ENCODE measurements at places on chromosomes 3 and 15.

GRCh38 chr15:98881526-98882520 lies 125.8 kb downstream of the PGPEP1L start:
- DNase-seq: no peak

- DNase-seq: no peak
Measured at GRCh38 chr3:61980041-61980440, 393.3 kb downstream of the FEZF2 start.

DNA sequence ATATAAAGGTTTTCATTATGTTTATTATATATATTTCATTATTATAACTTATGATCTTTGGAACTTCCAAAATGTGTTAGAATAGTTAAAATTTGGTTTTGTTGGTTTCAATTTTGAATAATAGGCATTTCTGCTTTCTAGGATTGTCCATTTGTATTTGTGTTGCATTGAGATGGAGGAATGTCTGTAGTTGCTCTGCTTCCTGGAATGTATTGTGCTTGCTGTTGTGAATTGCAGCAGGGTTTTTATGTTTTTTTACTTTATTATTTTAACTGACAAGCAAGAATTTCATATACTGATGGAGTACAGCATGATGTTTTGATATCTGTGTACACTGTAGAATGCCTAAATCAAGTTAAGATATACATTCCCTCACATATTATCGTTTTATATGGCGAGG lies 247.4 kb downstream of the XXYLT1 start:
- no peak for DNase-seq

DNA sequence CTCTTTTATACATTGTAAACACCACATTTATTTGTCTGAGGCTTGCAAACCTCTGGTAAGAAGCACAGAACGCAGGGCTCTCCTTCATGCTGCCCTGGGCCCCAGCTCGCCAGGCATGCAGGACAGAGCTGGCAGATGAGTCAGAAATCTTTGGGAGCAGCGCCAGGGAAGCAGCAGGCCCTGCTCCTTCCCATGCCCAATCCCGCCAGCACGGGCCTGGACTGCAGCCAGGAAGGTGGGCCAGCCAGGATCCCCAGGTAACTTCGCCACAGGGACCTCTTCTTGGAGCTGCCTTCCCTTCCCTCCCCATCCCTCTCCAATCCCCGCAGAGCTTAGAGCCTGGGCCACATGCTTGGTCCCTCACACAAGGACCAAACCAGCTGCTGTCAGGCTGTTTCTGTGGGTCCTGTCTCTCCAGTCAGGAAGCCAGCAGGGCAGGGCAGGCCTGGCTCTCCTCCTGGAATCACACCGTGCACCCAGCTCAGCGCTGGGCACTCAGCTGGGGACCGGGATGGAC lies 8.8 kb downstream of the STOML1 start:
- DNase-seq: no peak

DNA sequence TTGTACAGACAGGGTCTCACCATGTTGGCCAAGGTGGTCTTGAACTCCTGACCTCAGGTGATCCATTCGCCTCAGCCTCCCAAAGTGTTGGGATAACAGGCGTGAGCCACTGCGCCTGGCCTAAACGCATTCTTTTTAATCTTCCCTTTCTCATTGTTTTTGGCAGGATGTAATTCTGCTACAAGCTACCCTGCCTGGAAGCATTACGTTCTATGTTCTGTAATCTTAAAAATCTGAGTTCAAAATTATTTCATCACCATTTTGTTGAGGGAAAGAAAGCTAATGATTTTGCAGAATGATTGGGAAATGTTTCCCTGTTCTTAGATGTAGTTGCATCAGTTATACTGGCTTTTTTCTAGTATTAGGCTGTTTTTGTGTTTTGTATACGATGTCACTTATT lies 71.5 kb downstream of the RGMA start:
- DNase-seq: no peak

GRCh38 chr3:123369085-123369484 lies 79.8 kb downstream of the ADCY5 start:
- DNase-seq: no peak

DNA sequence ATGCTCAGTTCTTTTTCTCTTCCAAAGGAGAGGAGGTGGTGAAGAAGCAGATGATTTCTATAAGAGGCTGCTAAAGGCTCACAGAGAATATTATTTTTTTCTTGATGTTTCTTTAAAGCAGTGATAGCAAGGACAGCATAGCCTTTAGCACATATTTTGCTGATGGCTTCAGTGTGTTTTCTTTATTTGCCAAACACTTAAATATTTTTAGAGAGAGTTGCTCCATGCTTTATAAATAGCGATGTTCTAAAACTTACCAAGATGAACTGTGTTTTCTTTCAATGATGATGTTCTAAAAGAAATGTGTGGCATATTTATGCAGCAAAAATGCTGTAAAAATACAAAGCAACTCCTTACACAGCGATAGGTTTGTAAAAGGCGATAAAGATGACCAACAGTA lies 11.8 kb upstream of the KCNAB1 start:
- no peak for DNase-seq

DNA sequence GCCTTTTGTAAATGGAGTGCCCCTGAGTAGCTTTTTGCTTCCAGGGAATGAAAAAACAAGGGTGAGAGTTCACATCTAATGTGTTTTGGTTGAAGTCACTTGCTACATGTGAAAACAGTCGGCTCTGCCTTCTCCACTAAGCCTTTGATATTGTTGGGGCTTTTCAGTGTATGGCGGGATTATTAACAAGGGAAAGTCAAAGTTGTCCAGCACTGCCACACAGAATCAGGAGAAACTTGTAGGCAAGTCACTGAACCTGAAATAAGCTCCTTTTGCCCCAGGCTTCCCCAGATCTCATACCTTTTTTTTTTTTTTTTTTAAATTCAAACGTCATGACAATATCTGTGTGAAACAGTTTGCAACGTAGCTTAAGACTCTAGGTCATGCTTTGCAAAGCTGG lies 248.0 kb downstream of the FEZF2 start:
- DNase-seq: no peak

DNA sequence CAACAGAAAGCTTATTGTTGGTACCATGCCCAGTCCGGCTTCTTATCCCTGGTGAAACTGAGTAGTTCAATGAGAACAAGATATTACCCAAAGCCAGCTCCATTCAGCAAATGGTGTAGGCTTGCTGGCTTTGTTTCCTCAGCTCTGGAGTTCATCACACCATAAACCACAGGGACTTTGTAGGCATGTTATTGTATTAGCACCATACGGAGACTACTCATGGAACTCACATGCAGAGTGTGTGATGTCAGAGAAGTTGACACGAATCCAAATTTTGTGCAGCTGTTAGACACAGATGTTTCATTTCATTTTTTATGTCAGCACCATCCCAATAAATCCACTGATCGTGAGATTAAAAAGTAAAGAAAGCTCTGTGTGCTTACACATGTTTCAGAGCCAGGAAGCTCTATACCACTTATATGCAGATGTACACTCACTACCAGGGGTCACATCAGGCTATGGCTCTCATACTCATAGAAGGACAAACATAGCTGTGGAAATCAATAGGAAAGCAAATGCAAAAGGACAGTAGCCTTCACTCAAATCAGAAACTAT lies 63.4 kb upstream of the LEKR1 start:
- DNase-seq: no peak

DNA sequence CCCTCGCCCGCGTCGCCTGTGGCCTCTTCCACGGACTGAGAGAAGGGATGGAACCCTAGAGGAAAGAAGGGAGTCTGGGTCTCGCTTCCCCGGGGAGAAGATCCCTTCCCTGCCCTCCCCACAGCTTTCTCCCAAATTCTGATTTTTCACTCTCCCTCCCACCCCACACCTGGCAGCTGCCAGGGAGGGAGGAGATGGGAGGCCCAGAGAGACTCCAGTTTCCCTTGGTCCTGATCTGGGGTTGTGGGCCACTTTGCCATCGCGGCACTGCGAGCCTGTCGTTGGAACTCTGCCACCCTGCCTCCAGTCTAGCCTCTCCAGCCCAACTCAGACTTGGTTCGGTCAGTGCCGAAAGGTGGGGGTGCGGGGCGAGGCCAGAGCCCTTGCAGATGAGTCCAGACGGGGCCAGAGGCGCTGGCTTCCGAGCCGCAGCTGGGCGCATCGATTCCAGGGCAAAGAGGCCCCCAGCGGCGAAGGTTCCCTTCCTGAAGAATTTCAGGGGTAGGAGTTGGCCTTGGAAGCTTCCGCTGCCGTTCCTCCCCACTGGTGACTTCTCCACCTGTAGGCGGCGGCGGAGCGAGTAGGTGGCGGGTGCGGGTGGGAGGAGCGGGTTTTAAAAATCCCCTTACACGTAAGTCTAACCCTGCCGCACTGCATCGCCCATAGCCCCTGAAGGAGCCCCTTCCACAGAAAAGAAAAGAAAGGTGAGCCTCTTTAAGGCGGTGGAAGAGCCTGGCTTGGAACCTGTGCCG lies 5.2 kb downstream of the WNT5A start:
- DNase-seq: no peak

GRCh38 chr3:135237371-135238143 lies 442.5 kb downstream of the EPHB1 start:
- no peak for DNase-seq

GRCh38 chr3:143479727-143480126 lies 360.2 kb downstream of the CHST2 start:
- no peak for DNase-seq

GRCh38 chr3:22364851-22365250 lies 613.8 kb upstream of the ZNF385D start:
- no peak for DNase-seq

DNA sequence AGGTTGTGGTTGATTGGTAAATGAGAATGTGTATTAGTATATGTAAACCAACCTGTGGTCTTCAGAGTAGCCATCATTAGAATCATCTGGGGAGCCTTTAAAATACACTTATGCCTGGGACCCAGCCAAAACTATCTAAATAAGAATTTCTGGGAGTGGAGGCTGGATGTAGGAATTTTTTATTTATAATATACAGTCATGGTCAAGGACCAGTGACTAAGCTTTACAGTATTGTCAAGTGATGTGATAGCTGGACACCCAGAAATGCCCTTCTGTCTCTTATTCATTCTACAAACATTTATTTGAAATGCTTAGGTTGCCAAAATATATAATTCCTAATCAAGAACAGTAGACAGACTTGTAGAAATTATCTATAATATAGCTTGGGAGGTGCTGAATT lies 132.2 kb downstream of the MBNL1 start:
- no peak for DNase-seq

GRCh38 chr3:124919756-124920155 lies 14.8 kb downstream of the MUC13 start:
- no peak for DNase-seq

DNA sequence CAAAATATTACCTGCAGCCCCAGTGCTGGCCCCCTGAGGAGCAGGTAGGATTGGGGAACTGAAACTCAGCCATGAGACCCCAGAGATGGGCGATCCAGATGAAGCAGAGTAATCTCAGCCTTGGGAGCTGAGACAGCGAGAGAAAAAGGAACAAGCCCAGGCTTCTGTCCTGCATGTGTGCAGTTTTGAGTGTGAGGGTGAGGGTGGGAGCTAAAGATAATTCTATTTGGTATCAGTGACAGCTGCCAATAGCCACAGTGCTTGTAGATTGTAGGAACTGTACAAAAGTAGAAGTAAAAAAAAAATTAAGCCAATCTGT lies 5.9 kb downstream of the ATP8B4 start:
- DNase-seq: no peak

DNA sequence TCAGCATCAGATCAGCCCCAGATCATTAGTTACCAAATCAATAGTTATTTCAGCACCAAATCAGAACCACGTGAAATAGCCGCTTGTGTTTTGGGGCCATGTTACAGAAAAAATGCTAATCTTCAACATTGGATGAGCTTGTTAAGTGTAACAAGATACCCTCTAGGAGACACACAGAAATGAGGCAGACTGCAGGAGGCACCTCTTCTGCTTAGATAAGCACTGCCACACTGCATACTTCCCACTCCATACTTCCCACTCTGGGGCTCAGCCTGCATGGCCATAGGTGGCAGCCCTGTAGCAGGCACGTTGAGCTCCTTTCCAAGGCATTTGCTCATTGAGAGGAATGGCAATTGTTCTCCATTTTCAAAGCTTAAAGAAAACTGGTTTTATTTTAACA lies 73.3 kb downstream of the CHCHD6 start:
- no peak for DNase-seq

DNA sequence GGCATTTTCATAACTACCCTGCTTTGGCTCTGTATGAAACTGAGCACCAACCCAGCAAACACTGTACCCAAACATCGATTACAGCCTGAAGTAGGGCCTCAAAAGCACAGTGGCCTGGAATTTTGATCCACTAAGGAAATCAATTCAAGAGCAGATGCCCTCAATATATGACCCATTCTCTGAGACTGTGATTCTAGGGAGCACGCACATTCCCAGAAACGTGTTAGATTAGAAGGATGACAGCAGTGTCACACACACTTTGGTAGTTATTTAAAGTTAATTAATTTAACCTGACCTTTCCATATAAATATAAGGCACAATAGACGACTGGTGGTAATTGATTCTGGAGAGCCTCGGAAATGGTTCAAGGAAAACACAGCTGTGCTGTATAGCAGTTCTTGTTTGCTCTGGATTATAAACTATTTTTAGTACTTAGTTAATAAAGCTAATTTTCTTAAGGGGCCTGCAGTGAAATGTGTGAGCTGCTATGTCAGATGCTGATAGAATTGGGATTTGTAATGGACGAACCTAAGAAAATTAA lies 126.3 kb upstream of the ZNF385D start:
- no peak for DNase-seq

- no peak for DNase-seq
Measured at GRCh38 chr3:151687076-151687475, 46.7 kb upstream of the AADACL2 start.

GRCh38 chr3:113468539-113468938 lies 27.2 kb upstream of the CFAP44 start:
- DNase-seq: no peak

DNA sequence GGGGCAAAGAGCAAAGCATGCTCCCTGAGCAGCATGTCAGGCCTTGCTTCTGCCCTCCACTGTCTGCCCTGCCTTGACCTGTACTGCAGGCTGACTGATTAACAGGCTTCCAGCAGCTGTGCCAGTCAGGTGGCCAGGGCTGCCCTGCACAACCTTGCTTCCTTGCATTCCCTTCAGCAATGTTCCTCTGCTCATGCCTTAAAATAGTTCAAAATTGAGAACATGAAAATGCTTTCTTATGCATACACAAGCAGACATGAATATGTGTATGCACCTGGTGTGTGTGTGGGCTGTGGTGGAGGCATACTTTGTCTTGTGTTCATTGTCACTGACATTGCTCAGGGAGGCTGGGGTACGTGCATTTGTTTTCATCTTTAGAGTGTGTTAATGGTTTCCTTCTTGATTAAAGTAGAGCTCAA lies 1.2 kb upstream of the SLC22A13 start:
- no peak for DNase-seq

Measured in stimulated activated CD4-positive, alpha-beta T cell treated with anti-CD3 and anti-CD28 coated beads, TNF-alpha, amount 100 ng/mL, for 24 hours (primary cell).